Activated CD4-positive, alpha-beta T cell treated with anti-CD3 and anti-CD28 coated beads for 24 hours (primary cell): ENCODE measurements at places on chromosomes 2 and 18.

GRCh38 chr2:117771969-117772630 is 42.4 kb upstream of the DDX18 start:
- no peak for DNase-seq

GRCh38 chr2:202344178-202344577 is 31.9 kb upstream of the BMPR2 start:
- no peak for DNase-seq

- no peak for DNase-seq
Measured at GRCh38 chr2:2638547-2639220, 307.6 kb upstream of the MYT1L start.

DNA sequence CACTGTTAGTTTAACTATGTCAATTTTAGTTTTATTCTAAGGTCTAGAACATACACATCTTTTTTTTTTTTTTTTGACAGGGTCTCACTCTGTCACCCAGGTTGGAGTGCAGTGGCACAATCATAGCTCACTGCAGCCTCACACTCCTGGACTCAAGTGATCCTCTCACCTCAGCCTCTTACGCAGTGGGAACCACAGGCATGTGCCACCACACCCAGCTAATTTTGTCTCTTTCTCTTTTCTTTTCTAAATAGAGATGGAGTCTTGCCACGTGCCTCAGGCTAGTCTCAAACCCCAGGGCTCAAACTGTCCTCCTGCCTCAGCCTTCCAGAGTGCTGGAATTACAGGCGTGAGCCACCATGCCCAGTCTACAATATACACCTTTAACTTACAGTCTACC is 69.5 kb upstream of the CHRNA1 start:
- no peak for DNase-seq
